ENCODE measurements at places on chromosomes 7 and 10.

GRCh38 chr7:155217634-155218033 is 80.0 kb upstream of the INSIG1 start:
- no peak for DNase-seq

- DNase-seq: no peak
Measured at GRCh38 chr7:2621948-2622640, 9.7 kb upstream of the TTYH3 start.

- no peak for DNase-seq
Measured at GRCh38 chr7:1550005-1550845, 5.8 kb downstream of the TMEM184A start.

DNA sequence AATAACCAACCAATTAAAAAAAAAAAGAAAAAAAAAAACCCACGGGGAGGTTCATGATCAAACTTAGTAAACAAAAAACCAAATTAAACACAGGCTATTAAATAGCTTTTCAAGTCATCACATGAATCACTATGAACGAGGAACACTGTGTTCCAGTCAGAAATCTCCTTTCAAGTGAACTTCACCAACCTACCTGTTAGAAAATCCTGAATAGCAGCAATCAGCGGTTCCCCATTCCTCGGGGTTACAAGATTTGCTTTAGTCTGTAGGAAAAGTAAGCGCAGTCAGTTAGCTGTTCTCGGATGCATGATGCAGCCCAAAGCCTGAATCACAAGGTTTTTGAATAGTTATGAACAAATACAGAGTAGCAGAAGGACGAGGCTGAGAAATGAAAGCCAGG is 19.0 kb downstream of the POLR3A start:
- no peak for DNase-seq

DNA sequence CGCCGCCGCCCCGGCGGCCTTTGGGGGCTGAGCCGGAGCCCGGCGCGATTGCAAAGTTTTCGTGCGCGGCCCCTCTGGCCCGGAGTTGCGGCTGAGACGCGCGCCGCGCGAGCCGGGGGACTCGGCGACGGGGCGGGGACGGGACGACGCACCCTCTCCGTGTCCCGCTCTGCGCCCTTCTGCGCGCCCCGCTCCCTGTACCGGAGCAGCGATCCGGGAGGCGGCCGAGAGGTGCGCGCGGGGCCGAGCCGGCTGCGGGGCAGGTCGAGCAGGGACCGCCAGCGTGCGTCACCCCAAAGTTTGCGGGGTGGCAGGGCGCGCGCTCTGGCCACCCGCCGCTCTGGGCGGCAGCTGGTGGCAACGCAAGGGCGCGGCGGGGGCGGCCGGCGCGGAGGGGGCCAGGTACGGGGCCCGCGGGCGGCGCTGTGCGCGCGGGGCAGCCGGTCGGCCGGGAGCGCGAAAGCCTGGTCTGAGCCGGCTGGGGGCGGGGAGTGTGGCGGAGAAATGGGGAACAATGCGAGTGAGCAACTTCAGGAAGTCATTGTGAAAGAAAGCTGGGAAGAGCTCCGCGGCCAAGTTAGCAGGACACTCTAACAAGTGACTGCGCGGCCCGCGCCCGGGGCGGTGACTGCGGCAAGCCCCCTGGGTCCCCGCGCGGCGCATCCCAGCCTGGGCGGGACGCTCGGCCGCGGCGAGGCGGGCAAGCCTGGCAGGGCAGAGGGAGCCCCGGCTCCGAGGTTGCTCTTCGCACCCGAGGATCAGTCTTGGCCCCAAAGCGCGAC is at the start of gene IKZF1:
IKZF1 (plus strand) TSS at position 588 of the 782 bp plus-strand sequence. CDS start 14,346 bp downstream, outside the sequence.
- no peak for DNase-seq

GRCh38 chr10:119818889-119819270 is 53.8 kb downstream of the MCMBP start:
- no peak for DNase-seq
